OCI-LY7 (cell line): ENCODE measurements at places on chromosomes 11 and 22. TPM values are rescaled to one million over a fixed set of nuclear protein-coding genes. Genes with fewer than 3 reads are reported as not detected.

DNA sequence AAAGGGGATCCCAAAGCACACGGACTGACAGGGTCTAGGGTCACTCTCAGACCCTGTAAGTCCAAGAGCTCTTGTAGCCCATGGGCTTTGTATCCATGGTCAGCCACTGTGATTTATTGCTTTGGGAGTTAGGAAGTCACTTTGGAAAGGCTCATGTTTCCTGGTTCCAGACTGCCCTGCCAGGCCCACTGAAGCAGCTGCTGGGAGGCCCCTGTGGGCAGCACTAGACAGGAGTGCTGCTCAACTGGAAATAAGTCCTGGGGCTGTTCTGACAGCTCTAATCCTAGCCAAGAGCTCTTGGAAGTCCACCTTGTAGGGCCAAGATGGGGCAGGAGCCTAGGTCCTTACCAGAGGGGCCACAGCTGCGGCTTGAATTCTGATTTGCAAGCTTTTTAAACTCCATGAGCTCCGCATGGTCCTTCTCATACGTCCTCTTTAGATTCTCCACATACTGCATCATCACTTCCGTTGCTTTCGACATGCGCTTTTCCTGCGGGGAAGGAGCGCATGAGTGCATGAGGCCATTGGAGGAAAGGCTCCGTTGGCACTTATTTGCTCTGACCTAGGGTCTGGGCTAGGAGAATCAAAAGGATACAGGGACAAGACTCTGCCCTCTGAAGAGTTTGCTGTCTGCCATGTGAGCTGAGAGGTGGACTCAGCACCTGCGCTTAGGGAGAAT, 32.2 kb upstream of the LYVE1 start:
- DNase-seq, result no peak

- DNase-seq, result no peak
Observed at GRCh38 chr11:78825591-78826020, 250.9 kb upstream of the NARS2 start.

GRCh38 chr11:73384125-73384441, 7.9 kb downstream of the RELT start:
- no peak for DNase-seq

Gene OR4A16
- not detected in 2 replicates for total RNA-seq

Gene CCDC73
- total RNA-seq, result not detected in 2 replicates

Gene KRTAP5-1
- not detected in 2 replicates for total RNA-seq

DNA sequence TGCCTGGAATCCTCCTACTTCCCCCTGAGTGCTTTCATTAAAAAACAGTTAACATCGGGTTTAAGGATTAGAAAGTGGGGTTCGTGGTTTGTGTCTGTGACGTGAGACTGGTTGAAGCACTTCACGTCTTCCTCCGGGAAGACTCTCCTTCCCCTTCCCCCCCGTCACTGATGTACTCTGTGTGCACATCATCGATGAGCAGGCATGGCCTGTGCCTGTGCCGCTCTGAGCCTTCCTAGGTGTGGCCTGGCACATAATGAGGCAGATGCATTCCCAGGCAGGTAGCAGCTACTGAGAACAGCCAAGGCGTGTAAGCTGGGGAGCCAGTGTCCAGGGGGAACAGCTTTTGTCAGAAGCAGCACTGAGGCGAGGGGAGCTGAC, 93.8 kb downstream of the BCR start:
- no peak for DNase-seq

Gene APOBEC3B
- total RNA-seq, result 31.1 and 31.9 TPM in 2 replicates

DNA sequence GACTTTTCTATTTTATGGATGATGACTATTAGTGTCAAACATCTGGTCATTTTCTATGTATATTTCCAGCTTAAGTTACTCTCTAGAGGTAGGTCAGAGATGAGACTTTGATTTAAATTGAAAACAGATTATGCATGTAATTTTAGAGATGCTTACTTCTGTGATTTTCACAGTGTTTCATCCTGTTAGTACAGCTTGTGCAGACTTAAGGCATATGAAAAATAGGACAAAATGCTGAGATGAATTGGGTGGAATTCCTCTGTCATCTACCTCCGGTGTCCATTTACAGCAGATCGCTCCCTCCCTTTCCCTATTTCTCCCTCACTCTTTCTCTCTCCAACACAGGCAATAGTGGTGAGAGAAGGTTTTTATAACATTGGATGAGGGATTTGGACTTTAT, 14.1 kb downstream of the JAM3 start:
- no peak for DNase-seq

Gene RASD2
- total RNA-seq, result 0.11 TPM in 1 of 2 replicates, not detected in the other

DNA sequence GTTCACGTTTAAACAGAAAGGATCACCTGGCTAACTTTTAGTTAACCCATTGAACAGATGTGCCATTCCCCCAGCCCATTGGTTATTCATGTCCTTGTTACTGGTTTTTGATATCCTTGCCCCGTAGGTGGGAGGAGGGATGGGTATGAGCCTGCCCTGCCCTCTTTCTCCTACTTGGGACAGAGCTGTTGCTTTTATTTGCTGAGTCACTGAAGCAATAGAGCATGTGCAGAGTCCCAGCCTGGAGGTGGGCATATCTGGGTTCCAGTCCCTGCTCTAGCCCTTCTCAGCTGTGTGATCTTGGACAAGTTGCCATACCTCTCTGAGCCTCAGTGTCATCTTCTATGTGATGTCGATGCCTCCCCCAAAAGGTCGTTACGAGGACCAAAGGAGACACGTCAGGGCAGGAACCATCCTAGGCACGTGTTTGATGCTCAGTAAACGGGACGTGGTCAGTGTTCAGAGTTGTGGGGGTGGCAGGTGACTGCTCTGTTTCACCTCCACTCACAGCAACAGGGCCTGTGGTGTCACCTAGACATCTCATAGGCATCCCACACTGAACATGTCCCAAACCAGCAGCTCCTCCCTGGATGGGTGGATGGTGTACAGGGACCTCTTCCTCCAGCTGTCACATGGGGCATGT, 61.0 kb downstream of the BMAL1 start:
- no peak for DNase-seq

DNA sequence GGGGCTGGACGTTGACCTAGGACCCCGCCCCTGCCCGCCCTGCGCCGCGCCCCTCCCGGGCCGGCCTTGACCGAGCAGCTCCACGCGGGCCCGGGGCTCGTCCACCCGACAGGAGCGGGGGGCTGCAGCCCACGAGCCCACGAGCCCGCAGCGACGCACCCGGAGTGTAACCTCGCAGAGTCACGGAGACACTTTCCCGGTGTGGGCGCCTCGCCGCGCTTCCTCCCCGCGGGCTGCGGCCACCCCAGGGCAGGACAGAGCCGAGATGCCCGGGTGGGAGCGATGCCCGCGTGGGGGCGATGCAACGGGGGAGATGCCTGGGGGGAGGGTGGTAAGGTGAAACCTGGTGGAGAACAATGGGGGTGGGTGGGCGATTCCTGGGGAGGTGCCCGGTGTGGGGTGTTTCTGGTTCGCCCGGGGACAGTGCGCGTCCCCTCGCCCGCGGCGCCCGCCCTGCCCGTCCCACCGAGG, 4.9 kb upstream of the ZBED4 start:
- DNase-seq, result no peak

GRCh38 chr11:94150056-94150455, 21.4 kb downstream of the PANX1 start:
- no peak for DNase-seq

GRCh38 chr22:49962751-49963646, 2.4 kb downstream of the PIM3 start:
- no peak for DNase-seq

- no peak for DNase-seq
Observed at GRCh38 chr22:19827341-19828034, 27.2 kb downstream of the GNB1L start.

DNA sequence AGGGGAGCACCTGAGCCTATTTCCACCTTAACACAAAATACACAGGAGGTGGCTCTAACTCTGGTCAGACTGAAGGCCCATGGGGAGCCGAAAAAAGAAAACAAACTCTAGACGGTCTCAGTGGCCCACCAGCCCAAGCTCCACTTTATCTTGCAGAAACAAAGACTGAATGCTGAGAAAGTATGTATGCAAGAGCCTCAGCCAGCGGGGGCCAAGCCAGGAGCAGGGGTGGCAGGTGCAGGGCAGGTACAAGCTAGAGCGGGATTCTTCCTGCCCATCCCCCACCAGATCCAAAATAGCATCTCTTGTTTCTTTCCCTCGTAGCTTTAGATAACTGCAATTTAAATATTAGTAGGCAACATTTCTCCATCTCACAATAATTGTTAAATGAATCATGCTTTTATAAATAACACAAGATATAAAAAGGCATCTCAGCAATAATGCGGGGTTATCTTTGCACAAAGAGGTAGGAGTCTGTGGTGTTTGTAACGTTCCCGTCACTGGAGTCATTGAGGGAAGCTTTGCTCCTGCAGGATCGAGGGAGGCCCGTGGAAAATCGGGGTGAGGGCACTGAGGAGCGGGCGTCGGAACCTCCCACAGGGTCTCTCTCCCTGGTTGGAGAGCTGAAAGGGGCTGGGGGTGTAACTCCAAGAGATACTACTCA, 418.0 kb downstream of the SHANK2 start:
- no peak for DNase-seq

GRCh38 chr11:1458340-1459218, 28.0 kb downstream of the MOB2 start:
- DNase-seq, result peak; percentile 3

DNA sequence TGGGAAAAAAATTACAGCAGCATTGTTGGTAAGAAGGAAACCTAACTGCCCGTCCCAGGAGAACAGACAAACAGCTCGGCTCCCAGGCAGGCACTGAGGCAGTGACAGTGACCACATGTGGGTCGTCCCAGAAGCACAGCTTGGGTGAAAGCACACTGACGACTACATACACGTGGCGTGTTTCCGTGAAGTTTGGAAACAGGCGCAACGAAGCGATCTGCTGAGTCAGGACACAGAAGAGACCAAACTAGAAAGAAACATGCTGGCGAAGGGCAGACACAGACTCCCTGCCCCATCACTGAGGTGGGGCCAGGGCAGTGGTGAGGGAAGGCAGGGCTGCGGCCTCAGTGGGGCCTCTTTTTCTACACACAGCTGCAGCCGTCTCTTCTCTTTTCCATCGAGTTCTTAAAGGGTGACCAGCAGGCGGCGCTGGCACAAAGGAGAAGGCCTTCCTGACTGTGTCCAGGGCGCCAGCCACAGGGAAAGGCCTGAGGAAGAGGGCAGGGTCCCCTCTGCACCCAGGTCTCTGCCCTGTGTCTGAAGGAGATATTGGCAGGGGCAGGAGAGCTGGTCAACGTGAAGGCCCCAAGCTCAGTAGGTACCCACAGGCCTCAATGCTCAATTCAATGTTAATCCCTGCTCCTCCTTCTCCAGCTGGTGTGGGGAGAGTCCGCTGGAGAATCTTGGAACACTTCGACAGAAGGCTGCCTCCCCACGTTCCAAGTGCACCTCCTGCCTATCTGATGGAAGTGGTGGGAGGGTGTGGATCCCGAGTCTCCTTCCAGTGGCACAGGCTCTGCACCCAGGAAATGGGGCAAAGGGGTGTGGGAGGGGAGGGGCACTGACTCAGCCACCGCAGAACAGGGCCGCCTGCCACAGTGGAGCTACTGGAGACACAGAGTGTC, 19.9 kb downstream of the CARS1 start:
- DNase-seq, result peak; percentile 66

Gene CELSR1
- total RNA-seq, result 3.7 and 4.9 TPM in 2 replicates

DNA sequence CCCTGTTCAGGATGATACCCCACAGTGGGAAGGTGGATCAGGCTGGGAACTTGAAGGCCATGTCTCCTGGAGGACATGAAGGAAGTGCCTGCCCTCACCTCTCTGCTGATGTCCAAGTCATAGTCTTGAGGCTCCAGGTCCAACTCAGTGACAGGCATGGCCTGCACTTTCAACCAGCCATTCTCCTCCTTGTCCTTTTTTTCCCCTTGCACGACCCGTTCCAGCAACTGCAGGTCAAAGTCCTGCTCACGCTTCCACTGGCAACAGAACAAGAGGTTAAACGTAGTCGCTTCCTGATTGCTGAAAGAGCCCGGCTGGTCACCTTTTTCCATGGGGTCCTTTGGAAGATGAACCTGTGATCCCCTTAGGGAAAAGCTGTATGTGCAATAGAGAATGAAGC, 47.7 kb downstream of the C11orf58 start:
- no peak for DNase-seq

DNA sequence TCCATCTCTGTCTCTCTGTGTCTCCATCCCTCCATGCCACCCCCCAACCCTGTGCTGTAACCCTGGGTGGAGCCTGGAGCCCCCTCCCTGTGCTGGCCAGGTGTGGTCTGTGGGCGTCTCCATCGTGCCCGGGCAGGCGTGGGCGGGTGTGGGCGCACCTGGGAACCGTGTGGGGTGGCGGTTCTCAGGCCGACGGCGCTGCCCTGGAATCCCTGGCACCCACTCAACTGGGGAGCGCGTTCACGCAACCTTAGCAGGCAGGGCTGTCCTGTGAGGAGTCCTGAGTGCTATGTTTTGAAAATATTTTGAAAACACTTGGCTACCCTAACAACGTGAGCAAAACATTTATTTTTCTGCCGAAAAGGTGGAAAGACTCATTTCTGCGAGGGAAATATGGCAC, 4.7 kb downstream of the TNNT3 start:
- no peak for DNase-seq

GRCh38 chr11:99117603-99118002, 96.9 kb downstream of the CNTN5 start:
- DNase-seq, result no peak
